ENCODE measurements at places on chromosomes 6 and 20.

GRCh38 chr6:139452148-139452876 lies 77.9 kb upstream of the CITED2 start:
- DNase-seq: no peak

GRCh38 chr20:35451295-35451694 lies 4.1 kb upstream of the CEP250 start:
- DNase-seq: no peak

GRCh38 chr6:105504706-105505105 lies 101.8 kb upstream of the PREP start:
- no peak for DNase-seq

DNA sequence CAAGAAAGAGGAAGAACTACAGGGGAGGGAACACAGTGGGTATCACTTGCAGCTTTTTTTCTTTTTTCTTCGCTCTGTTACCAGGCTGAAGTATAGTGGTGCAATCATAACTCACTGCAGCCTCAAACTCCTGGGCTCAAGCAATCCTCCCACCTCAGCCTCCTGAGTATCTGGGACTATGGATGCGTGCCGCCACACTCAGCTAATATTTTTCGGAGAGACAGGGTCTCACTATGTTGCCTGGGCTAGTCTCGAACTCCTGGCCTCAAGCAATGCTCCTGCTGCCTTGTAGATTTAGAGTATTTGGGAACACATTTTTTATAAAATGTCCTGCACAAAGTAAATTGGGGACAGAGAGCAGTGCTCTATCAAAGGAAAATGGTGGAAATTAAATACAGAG lies 28.3 kb downstream of the PARD6B start:
- DNase-seq: no peak

- no peak for DNase-seq
These were observed 5.7 kb upstream of the RBPJL start for GRCh38 chr20:45300961-45301360.

GRCh38 chr20:61253264-61253639 lies 1.2 kb downstream of the CDH4 start:
- no peak for DNase-seq

- DNase-seq: no peak
These were observed 58.8 kb upstream of the CST7 start for GRCh38 chr20:24890286-24890685.

- no peak for DNase-seq
These were observed 258.4 kb downstream of the CD83 start for GRCh38 chr6:14375930-14376329.

Data from activated CD4-positive, CD25-positive, alpha-beta regulatory T cell treated with anti-CD3 and anti-CD28 coated beads, Interleukin-2, amount 50 U/mL, for 16 hours (primary cell).